CD8-positive, alpha-beta T cell (primary cell): ENCODE measurements at places on chromosomes 1 and 21.

DNA sequence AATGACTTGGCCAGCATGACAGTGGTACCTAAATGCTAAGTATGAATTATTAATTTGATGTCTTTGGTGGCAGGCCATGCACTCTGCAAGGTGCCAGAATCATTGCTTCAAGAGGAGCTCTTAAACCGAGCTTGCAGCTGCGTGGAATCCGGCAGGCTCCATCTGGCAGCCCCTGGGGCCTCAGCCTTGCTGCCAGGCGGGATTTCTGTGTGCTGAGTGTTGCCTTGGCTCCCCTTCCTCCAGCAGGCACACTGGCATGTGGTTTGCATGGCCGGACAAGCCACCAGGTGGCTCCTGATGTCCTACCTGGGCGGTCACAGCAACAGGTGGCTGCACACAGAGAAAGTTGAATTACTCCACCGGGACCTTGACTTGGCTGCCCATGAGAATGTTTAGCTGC, 155.4 kb downstream of the URB2 start:
- no peak for DNase-seq

GRCh38 chr1:2583331-2583791, 3.2 kb upstream of the PRXL2B start:
- DNase-seq: no peak

DNA sequence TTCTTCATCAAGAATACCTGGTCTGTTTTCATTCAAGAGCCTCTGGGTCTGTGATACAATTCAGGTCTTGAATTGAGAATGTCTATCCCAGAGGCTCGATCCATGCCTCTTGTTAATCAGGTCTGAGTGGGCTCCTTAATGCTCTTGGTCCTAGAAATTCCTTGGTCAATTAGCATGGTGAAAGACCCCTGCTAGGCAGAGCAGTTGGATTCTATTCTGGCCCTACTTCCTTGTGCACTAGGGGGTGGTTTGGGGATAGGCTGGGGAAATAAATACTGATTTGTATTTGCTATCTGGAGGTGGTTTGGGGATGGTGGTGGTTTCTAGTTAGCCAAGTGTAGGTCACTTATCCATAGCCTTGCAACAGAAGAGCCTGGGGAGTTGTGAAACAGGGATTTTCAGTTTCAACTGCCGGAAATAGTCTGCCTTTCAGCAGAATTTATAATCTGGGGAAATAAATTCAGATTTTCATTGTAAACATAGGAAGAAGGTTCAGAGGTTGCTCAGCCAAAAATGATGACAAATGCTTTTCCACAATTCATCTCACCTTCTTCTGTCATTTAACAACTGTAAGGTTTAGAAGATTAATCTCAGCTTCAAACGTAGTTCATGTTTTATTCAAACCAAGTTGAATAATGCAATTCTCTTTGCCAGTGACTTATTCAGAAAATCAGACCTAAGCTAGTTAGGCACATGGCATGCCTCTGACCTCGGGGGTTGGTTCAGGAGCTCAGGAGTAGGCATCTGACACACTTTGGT, 22.2 kb upstream of the SCAF4 start:
- DNase-seq: no peak

DNA sequence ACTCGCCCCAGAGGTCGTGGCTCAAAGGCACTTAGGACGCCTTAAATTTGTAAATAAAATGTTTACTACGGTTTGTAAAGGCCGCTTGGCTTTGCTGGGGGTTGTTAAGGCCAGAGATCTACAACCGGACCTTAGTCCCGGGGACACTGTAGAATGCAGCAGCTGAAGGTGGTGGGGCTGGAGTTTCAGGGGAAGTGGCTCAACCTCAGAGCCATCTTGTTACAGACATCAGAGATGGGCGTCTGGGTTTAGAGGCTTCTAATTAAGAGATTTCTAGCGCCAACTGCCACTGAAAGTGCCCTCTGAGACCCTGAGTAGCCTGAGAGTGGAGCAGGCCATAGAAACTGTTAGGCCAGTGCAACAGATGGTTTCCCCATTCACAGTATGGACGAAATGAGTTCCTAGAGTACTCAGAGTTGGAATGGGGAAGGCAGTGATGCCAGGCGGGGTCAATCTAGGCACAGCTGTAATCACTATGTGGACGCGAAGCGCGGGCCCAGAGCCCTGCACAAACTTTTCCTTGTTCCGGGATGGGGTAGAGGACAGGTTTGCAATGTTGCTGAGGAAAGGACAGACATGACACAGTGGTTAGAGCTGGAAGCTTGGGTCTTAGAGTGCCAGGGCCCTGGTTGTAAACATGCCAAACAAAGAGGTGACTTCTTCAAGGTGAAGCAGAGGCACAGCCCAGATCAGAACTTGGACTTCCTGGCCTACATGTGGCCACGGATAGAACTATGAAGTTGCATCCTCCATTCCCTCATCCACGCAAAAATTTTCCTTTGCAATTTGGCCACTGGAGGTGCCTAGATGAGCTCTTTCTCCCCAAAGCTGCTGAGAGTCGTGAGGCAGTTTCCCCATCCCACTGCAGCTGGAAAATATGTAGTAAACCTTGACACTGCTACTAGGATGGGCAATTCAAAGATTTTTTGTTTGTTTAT, 6.0 kb downstream of the HLX start:
- DNase-seq: no peak

DNA sequence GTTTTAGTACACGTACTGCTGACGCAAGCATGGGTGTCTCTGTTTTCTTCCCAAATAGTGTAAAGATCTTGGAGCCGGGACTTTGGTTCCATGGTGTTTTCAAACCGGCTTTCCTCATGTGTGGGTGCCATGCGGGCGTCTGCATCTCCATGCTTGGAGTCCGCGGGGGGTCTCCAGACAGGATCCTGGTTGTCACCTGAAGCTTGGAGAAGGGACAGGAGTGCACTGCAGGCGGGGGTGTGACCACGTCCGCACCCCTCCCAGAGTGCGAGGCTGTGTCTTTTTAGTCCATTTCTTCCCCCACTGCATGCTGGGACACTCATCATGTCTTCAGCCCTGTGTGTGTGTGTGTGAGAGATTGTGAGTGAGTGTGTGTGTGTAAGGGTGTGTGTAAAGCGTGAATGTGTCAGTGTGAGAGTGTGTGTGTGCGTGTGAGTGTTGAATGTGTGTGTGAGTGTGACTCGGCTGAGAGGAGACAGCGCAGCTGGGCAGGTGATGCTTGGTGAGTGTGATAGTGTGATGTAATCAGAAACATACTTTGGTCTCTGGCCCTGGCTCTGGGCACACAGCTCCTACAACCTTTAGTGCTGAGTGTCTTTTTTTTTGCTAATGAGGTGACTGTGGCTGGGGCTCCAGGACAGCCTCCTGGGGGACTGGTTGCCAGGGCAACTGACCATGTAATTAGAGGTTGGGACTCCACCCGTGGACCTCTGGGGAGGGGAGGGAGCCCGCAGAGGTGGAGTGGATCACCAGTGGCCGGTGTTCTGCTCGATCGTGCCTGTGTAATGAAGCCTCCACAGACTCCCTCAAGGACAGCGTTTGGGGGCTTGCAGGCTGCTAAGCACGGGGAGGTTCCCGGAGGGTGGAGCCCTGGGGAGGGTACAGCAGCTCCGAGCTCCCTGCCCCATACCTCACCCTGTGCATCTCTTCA, 55.1 kb downstream of the AGPAT3 start:
- no peak for DNase-seq
